ENCODE measurements at places on chromosomes 16 and 17.

DNA sequence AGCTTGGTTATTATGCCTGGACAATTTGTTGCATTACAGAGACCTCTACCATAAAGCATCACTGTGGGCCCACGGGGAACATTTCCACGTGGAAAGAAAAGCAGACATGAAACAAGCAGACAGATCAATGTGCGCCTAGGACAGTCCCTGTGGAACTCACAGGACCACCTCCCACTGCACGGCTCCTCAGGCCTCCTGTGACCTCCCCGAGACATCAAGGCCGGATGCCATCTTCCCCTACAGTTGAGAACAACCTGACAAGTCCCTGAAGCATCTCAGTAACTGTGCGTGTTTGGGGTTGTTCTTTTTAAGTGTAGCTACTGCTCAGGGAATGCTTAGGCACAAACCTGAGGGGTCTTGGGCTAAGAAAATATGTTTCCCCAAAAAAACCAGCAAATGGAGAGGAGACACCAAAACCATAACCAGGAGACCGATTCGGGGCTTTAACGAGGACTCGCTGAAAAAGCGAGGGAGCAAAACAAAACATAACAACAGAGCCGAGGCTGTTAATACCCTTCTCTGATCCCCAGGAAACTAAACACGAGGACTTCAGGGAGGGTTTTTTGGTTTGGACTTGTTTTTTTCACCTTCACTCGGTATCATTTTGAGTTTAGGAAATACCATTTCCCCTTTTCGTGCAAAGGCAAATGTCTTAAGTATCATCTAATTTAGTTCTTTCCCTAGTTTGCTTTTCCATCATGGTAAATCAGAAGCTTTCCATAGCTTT, 87.1 kb downstream of the CYTH1 start:
- DNase-seq = no peak

DNA sequence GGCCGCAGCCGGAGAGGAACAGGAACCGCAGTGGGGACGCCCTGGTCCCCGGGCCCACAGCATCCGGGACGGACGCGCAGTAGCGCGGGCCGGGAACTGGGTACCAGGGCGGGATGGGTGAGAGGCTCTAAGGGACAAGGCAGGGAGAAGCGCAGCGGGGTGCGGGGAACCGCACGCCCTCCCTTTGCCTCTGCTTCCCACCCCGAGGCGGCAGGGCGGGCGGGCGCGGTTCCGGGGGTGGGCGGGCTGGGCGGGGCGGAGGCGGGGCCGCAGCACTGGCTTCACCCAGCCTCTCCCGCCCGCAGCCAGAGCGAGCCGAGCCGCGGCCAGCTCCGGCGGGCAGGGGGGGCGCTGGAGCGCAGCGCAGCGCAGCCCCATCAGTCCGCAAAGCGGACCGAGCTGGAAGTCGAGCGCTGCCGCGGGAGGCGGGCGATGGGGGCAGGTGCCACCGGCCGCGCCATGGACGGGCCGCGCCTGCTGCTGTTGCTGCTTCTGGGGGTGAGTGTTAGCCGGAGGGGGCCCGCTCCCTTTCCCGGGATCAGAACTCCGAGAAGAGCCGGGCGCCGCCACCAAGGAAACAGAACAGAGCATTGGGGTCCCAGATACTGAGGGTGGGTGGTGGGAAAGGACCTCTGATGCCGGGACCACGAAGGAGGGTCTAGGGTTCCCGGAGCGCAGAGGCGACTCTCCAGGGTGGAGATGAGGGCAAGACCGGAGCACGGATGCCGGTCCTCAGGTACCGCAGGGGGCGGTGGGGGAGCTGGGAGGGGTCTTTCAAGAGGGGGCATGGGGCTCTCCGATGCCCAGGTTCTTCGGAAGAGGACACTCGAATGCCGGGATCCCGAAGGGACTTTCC, at the start of gene NGFR:
Gene NGFR, plus strand, starts transcription at position 308 of the 856 bp plus-strand sequence. Its CDS starts 125 bp downstream, at position 433.
- DNase-seq = no peak

GRCh38 chr16:66740533-66740932, 10.9 kb downstream of the DYNC1LI2 start:
- no peak for DNase-seq

GRCh38 chr16:48608452-48608851, 1.5 kb downstream of the N4BP1 start:
- no peak for DNase-seq

DNA sequence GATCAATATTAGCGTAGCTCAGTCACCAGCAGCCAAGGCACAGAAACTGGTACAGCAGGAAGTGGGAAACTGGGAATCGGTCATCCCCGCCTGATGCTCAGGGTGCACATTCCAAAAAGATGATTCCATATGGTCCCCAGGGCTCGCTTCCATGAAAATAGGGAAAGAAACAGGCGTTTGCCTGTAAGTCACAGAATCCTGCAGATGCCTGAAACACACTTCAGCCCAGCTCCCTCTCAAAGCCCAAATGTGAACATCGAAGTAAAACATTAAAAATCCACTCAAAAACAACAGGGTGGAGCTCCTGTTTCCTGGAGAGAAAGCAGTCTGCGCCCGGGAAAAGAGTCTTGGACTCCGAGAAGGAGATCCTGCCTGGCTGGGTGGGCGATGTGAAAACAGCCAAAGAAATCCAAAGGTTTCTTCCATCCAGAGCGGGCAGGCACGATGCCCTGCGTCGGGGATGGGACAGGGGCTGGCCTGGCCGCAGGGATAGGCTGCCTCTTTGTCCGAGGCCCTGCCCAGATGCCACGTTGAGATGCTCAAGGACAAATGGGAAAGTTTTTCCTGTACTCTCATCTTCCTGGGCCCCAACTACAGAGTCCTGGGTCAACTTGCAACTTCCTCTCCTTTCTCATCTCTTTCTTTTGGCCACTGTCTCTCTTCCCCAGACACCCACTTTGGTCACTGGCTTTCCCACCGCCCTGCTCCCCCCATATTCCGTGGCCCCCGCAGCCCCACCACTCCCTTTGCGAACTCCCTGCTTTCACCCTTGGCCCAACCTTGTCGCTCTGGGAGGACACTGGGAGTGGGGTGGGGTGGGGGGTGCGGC, 743 bp downstream of the WIPI1 start:
- peak; percentile 90 for DNase-seq

GRCh38 chr17:39000021-39000601, 32.9 kb upstream of the FBXO47 start:
- no peak for DNase-seq

GRCh38 chr17:12020642-12021622, at the start of gene MAP2K4:
TSS of gene MAP2K4 (plus strand) at chr17:12020877. CDS start at chr17:12020887, 10 bp downstream.
- peak; percentile 88 for DNase-seq

DNA sequence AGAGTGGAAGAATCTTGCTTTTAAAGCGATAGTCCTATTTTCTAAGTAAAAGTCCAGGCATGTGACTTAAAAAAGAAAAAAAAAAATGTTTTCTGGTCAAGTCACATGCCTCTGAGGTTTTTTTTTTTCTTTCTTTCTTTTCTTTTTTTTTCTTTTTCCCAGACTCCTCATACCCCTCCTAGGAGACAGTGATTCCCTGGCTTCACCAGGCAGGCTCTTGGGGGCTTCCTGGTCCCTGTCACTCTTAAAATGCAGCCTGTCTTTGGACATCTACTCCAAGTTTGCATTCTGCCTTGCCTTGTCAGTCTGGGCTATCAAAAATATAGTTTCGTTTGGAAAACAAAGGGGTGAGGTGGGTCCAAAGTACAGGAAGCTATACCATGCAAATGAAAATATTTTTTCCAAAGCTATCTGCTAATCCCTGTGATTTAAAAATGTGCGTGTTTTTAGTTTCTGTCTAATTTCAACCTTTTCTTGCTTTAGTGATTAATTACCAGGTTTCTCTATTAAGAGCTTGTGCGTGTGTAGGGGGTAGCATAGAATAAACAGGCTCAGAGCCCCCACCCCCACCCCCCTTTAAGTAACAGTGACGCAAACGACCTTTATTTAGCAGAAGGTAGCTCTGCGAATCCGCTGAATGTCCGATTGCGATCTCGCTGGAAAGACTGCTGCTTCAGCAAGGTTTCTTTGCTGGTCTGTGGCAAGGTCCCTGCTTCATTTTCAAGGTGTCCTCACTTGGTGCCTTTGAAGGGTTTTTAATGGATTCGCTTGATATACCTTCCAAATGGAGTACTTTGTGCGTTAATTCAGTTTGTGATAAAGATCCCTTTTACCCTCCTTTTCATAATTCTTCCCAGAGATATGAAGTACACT, 510.2 kb downstream of the WWOX start:
- DNase-seq = no peak

GRCh38 chr16:69787883-69788282, 25.8 kb downstream of the WWP2 start:
- DNase-seq = no peak

- DNase-seq = no peak
These were observed 1.0 kb upstream of the HEXIM2 start for GRCh38 chr17:45160447-45161287.

DNA sequence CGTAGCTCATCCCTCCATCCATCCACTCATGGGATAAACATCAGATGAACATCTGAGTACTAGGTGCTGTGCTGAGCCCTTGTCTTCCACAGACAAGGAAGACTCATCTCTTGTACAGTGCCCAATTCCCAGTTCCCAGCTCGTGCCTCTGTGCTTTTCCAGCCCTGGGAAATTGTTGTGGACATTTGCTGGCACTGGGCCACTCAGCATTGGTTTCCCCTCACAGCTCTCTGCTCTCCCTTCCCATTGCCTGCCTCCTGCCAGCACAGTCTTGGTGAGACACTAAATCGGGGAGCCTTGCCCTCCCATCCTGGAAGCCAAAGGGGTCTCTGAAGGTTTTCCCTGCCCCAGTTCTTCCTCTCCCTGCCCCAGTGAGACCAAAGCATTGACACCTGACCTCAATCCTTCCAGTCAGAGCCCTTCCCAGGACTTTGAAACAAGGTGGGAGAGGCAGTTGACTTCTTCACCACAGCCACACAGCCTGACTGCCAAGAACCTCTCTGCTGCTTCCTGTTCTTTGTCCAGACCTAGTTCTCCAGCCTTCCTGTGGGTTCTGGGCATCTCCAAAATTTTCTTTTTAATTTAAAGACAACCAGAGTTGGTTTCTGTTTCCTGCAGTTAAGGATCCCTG, 50.2 kb downstream of the WSB1 start:
- DNase-seq = no peak

Data from right atrium auricular region (tissue), 2 donors.